ENCODE measurements at places on chromosomes 3 and 15.

DNA sequence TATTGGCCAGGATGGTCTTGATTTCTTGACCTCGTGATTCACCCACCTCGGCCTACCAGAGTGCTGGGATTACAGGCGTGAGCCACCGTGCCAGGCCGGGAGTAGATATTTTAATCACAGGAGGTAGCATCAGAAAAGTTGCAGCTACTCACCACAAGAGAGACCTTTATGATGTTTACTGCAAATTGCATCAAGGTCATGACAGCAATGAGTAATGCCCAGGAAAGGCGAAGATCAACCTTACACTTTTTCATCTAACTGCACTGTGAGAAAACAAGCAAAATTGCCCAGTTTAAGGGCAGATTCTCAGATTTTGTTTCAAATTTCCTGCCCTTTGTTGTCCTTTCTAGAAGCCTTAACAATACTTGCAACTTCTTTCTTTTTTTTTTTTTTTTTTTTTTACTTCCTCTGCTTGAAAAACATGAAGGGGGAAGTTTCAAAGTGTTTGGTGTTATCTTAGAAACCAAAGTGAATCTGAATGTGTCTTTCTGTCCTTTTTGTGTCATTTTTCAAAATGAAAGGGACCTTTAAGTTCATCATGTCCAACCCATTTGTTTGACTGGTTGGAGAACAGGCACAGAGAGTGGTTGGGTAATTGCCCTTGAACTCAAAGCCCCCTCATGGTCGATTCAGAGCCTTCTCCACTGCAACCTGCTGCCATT lies 25.0 kb downstream of the TGFBR2 start:
- no peak for DNase-seq

GRCh38 chr3:192354687-192355086 lies 372.7 kb downstream of the FGF12 start:
- DNase-seq, result no peak

GRCh38 chr15:51947124-51947523 lies 24.5 kb downstream of the LEO1 start:
- DNase-seq, result no peak

- no peak for DNase-seq
Observed at GRCh38 chr15:62287066-62287857, 122.2 kb upstream of the C2CD4B start.

- no peak for DNase-seq
Observed at GRCh38 chr3:151210676-151211381, 7.8 kb upstream of the GPR171 start.
